ENCODE measurements at places on chromosomes 1 and 21.

- no peak for DNase-seq
These were observed 181.0 kb upstream of the FGGY start for GRCh38 chr1:59115865-59116264.

DNA sequence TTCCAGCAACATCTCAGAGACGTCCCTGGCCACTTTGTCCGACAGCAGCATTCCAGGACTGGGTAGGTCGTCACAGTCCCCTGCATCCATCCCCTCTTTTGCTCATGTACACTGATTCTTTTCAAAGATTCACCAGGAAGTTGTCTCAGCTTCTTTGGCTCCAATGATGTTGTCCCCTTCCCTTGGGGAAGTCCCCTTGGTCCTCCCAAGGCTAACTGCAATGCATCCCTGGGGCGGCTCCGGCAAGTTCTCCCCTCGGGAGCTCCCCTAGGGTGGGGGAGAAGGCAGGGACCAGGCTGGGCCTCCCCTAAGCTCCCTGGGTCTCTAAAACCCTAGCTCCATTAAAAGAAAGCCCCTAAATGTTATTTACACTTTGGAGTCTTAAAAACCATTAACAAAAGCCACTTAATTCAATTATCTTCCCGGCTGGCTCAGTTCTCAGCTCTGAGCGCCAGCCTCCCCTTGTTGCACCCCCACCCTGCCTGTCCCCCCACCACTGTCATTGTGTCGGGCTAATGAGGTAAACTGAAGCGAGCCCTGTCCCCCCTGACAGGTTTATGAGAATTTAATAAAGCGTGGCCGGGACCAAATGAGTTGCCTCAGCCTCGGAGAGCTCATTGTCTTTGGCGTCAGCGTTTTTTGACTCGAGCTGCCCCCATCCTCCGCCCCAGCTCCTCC lies 25.3 kb downstream of the KNCN start:
- DNase-seq = no peak

DNA sequence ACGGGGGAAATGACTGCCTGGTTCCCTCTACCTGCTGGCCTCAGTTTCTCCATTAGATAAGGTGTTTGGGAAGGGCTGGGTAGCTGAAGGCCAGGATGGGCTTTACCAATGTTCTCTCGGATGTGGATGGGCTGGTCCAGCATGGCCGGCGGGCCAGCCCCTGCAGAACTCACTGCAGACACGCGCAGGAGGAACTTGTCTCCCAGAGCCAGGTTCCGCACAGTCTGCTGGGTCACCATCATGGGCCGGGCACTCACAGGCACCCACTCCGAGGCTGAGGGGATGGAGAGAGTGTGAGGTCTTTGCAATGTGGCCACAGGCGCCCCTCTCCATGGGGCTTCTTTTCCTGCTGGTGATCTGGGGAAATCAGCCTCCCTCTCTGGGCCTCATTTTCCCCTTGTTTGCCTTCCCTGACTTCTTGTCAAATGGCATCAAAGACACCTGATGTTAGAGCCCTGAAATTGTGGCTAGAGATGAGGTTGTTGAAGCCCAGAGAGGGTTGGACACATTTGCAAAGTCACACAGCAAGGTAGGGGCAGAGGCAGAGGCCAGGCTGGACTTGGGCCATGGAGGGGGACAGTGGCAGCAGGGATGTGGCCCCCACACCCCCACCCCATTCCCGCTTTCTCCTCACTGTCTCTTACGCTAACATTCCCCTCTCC lies 1.2 kb downstream of the MYBPH start:
- DNase-seq = no peak

DNA sequence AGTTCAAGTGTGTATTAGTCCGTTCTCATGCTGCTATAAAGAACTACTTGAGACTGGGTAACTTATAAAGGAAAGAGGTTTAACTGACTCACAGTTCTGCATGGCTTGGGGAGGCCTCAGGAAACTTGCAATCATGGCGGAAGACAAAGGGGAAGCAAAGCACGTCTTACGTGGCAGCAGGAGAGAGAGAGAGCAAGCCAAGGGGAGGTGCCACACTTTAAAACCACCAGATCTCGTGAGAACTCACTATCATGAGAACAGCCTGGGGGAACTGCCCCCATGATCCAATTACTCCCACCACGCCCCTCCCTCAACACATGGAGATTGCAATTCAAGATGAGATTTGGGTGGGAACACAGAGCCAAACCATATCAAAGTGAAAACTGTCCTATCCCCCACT lies 4.1 kb upstream of the MIS18A start:
- DNase-seq = no peak

- DNase-seq = no peak
These were observed 67.6 kb upstream of the SLC25A33 start for GRCh38 chr1:9471679-9472078.

GRCh38 chr1:31412205-31412604 lies 808 bp upstream of the SERINC2 start:
- no peak for DNase-seq

DNA sequence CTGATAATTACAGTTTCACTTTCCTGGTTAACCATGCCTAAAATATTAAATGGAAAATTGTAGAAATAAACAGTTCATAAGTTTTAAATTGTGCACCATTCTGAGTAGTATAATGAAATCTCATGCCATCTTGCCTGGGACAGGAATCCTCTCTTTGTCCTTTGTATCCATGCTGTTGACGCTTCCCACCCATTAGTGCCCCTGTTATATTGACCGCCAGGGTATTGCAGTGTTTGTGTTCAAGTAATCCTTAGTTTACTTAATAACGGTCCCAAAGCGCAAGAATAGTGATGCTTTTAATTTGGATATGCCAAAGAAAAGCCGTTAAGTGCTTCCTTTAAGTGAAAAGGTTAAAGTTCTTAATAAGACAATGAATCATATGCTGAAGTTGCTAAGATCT lies 41.7 kb downstream of the RPRD2 start:
- DNase-seq = no peak

DNA sequence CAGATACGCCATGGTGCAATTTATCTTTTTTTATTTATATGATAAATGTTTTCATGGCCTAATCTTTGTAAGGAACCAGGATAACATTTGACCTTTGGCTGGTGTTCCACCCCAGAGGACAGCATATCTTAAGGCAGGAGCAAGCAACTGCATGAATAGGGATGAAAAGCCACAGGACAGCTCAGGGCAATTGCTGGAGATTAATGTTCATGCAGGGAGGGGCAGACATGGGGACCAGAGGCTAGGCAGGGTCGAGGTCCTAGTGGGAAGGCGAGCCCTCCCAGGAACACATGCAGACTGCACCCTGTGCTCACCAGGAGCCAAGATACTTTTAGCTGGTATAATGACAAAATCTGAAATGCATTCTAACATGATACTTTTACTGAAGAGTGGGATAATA lies 74.4 kb upstream of the HAO2 start:
- DNase-seq = no peak

- DNase-seq = no peak
These were observed 90.7 kb upstream of the DUSP10 start for GRCh38 chr1:221832617-221833016.

DNA sequence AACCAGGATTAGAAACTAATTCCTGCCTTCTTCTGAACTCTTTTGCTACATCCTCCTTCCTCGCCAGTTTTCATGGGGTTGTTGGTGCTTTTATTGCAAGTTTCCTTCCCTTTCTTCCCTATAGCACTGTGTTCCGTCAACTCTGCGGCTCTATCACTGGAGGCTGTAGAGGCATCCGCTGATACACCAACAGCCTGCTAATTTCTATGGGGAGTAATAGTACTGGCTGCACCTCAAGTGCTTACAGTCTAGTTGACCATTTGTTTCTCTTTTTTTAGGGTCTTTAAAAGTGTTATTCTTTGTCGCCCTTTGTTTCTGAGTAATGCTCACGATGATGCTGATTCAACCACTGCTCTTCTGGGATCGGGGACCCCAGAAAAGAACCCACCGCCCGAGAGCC lies 746 bp downstream of the MIS18A start:
- no peak for DNase-seq

DNA sequence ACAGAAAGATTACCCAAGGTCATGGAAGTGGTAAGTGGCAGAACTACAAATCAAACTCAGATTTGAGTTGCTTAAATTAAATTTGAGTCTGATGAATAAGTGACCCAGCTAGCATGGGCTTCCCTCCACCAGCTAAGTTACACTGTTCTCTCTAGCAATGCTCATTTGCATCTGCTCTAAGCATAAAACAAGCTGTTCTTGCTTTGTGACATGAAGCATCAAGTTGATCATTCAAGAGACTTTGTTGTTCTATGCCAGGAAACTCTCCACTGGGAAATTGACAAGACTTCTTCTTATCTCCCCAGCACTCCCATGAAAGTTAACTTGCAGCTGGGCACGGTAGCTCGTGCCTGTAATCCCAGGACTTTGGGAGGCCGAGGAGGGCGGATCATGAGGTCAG lies 49.0 kb downstream of the SERBP1 start:
- no peak for DNase-seq

DNA sequence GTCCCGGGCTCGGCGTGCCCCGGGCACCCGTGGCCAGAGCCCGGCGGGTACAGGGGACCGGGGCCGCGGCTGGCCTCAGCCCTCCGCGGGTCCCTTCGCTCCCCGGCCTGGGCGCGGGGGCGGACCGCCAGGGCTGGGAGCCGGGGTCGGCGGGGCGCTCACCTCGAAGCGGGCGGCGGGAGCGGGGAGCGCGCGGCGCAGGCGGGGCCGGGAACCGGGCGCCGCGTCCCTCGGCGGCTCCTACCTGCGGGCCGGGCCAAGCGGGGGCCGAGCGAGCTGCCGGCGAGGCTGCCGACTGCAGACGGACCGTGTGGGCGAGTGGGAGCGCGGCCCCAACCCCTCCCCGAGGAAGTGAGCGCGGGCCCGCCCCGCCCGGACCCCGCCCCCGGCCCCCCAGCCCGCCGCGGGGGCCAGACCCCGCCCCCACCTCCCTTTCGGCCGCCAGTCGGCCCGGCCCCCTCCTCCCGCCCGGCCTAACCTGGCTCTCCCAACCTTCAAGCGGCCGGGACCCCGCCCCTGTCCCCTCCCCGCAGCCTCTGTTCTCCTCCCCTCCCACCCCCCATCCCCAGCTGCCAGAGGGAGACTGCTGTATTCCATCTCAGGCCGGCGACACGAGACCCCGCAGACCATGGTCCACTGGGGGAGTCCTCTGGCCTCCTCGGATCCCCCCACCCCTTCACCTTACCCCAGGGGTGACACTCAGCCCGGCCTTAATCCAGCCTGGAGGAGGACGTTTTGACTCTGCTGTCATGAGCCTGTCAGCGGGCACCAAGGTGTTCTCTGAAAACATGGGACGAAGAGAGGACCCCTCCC lies at the start of gene FHL3:
FHL3 (minus strand) TSS at position 320 of the 813 bp plus-strand sequence. CDS start 6,102 bp downstream, outside the sequence.
- DNase-seq = no peak

DNA sequence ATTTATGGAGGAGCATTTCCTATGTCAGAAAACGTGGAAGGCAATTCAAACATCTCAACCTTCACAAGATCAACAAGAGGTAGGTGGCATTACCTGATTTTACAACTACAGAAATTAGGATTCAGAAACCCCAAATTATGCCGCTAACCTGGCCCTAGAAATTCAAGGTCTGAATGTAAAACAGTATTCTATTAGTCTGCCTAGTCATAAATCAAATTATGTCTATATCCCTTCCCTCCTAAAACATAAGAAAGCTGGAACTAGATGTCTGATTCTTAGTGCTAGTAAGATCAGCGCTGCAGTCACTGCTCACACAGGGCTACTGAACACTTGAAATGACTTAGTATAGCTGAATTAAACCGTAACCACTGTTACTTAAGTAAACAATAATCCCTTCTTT lies 1.4 kb downstream of the TOMM20 start:
- no peak for DNase-seq

DNA sequence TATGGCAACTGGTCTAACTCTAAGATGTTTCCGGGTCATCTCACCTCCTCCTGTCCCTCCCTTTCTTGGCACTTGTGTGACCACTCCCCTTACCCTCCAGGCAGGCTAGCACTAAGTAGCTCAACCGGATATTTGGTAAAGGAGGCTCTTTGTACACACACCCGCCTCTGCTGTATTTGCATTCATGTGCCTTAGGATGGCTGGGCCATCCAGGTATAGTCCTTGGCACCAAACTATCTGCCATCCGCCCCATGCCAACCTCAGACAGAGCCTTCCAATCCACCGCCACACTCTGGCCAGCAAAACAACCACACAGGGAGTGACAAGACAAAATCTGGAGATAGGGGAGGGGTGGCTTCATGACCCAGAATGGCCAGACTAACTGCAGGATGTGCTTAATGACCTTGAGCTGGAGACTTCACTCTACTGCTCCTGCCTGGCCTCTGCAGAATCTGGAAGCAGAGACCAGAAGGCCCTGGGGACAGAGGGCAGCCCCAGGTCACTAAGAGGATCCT lies 59.5 kb downstream of the CDK18 start:
- no peak for DNase-seq

DNA sequence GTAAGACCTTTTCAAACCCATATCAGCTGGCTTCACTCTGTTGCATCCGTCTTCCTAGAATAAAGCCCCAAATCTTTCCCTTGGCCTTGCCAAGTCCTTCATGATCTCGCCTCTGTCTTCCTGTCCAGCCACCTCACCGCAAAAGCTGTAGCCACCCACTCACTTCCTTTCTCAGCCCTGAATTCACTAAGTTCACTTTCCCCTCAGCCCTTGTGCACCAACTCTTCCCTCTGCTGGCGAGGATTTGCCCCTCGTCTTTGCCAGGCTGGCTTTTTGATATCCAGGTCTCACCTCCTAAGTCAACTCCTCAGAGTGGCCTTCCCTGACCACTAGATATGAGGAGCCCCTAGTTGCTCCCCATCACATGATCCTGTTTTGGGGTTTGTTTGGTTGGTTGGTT lies 3.9 kb upstream of the COL16A1 start:
- no peak for DNase-seq

GRCh38 chr1:119682141-119682540 lies 29.6 kb upstream of the PHGDH start:
- no peak for DNase-seq

DNA sequence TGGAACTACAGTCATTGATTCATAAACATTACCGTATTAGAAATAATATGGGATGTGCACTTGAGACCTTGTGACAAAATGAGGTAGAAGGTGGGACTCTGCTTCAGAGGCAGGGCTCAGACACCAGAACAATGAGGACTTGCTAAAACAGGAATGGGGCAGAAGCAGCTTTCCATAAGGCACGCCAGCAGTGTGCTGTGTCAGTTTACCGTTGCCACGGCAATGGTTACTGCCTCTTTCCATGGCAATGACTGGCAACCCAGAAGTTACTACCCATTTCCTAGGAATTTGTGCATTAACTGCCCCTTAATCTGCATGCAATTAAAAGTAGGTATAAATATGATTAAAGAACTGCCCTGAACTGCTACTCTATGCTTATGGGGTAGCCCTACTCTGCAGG lies 169.0 kb downstream of the CHRM3 start:
- no peak for DNase-seq

DNA sequence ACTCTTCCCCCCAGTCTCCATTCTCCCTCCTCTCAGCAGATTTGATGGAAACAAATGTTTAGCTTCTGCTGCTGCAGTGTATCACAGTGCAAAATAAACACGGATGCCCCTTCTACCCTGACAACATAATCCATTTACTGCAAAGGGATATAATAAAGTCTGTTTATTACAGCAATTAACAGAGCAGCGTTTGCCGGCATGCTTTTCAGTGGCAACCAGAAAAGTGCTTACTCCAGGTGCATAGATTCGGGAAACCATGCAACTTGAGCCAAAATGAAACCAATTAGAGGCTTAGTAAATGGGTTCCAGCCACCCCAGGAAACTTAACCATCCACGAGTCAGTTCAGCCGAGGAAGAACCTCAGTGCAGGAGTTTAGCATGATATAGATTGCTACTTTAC lies 12.9 kb upstream of the LEMD1 start:
- no peak for DNase-seq

Measured in bone marrow (tissue), 2 donors.